ENCODE measurements at places on chromosomes 2 and 18. TPM values are rescaled to one million over a fixed set of nuclear protein-coding genes. Genes with fewer than 3 reads are reported as not detected.

- no peaks in the 10 kb centered on the region for H3K36me3 ChIP-seq
- no peak overlapping the region for H3K27ac ChIP-seq
- H3K4me1 ChIP-seq: no peaks in the 10 kb centered on the region
- H3K4me3 ChIP-seq: no peak overlapping the region
Observed at GRCh38 chr2:157748371-157749142, 119.9 kb upstream of the ACVR1C start.

DNA sequence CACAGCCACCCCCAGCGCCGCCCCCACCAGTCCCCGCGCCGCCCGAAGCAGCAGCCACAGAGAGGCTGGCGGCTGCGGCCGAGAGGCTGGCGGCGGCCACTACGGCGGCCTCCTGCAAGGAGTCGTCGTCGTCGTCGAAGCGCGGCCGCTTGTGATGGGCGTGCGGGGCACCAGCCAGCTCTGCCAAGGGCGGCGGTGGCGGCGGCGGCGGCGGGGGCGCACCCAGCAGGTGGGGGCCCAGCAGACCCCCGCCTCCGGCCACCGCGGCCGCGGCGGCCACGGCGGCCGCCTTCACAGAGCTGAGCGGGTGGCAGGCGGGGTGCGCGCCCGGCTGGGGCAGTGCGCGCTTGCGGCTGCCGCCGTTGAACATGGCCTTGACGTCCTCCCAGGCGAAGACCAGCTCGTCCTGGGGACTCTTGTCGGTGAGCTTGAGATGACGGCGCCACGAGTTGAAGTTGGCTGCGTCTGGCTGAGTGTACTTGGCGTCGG is 3.3 kb downstream of the SKOR2 start:
- H3K4me3 ChIP-seq: no peak overlapping the region
- H3K36me3 ChIP-seq: no peaks in the 10 kb centered on the region
- DNase-seq: no peak

DNA sequence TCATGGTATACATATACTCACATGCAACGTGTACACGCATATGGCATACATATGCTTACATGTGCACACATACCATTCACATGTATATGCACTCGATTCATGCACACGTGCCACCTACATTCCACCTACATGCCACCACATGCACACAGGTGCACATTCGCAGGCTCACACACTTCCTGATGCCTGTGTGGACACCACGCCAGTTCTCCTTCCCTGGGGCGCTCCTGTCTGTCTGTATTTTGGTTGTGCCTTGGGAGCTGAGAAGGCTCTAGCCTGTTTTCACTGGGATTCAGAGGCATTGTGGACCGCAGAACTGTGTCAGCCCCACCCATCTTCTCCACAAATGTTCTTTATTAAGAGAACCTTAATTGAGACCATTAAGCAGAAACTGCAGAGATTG is 96.6 kb upstream of the CTDP1 start:
- no peaks in the 10 kb centered on the region for H3K36me3 ChIP-seq
- no peak overlapping the region for H3K4me3 ChIP-seq
- no peak overlapping the region for H3K27ac ChIP-seq
- no peak for DNase-seq
- H3K4me1 ChIP-seq: no peaks in the 10 kb centered on the region
- no peaks in the 10 kb centered on the region for H3K27me3 ChIP-seq

Gene UGT1A4
- total RNA-seq: not detected

- DNase-seq: no peak
- no peaks in the 10 kb centered on the region for H3K4me1 ChIP-seq
- H3K27me3 ChIP-seq: no peaks in the 10 kb centered on the region
- no peak overlapping the region for H3K27ac ChIP-seq
Observed at GRCh38 chr2:33118651-33119050, 171.9 kb downstream of the LTBP1 start.

Gene RBBP8
- total RNA-seq: 51.9 TPM

GRCh38 chr2:65319674-65320041 is 92.0 kb downstream of the ACTR2 start:
- H3K27ac ChIP-seq: no peak overlapping the region
- no peak overlapping the region for H3K4me3 ChIP-seq

Gene ABHD3
- 53.1 TPM for total RNA-seq

Gene CLEC4F
- 0.19 TPM for total RNA-seq

DNA sequence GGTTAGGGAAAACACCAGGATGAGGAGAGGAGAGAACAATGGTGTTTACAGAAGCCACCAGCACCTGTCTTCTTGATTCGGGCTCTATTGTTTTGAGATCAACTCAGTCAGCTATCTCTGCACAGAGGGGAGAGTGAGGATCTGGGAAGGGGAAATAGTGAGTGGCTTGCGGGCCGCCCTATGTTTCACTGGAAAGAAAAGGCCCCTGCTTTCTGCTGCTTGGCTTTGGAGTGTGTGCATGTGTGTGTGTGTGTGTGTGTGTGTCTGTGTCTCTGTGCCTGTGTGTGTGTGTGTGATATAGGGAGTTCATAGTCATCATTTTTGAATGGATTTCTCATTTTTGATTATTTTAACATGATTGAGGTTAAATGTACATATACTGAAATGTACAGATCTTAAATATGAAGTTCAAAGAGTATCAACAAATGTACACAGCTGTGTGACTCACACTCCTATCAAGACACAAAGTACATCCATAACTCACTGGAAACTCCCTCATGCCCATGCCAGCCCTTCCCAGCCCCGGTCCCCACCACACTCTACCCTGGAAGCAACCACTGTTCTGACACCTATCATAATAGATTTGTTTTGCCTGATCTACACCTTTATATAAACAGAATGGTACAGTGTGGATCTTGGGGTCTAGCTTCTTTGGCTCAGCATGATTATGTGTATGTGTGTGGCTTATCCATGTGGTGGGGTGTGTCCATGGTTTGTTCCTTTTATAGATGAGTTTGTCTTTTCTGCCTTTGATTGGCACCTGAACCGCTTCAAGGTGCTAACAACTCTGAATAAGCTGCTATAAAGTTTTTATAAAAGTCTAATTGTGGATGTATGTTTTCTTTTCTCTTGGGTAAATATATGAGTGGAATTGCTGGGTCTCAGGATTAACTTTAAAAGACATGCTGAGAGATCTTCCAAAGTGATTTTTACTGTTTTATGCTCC is 258.3 kb downstream of the SETBP1 start:
- no peak overlapping the region for H3K4me3 ChIP-seq
- no peaks in the 10 kb centered on the region for H3K27me3 ChIP-seq
- H3K4me1 ChIP-seq: no peaks in the 10 kb centered on the region

DNA sequence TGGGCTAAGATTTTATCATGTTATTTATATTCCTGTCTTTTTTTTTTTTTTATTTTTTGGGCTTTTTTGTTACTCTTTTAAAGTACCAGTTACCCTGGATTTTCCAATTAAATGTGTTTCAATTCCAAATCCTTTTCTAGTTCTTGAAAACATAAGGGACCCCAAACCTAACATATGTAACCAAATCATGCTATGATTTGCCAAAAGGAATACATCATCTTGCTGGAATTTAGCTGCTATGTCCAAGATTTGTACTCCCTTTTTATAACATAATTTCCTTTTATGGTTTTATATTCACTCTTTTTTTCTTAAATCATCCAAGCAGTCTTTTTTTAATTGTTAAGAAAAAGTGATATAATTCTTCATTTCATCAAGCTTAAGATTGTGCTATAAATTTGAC is 60.9 kb upstream of the DSEL start:
- no peaks in the 10 kb centered on the region for H3K27me3 ChIP-seq
- no peaks in the 10 kb centered on the region for H3K36me3 ChIP-seq
- no peak overlapping the region for H3K27ac ChIP-seq
- H3K4me3 ChIP-seq: no peak overlapping the region
- H3K4me1 ChIP-seq: no peaks in the 10 kb centered on the region

- no peak overlapping the region for H3K27ac ChIP-seq
- no peaks in the 10 kb centered on the region for H3K36me3 ChIP-seq
- no peaks in the 10 kb centered on the region for H3K4me1 ChIP-seq
- no peak overlapping the region for H3K4me3 ChIP-seq
- no peaks in the 10 kb centered on the region for H3K27me3 ChIP-seq
Observed at GRCh38 chr18:58118536-58118935, 74.5 kb downstream of the NEDD4L start.

DNA sequence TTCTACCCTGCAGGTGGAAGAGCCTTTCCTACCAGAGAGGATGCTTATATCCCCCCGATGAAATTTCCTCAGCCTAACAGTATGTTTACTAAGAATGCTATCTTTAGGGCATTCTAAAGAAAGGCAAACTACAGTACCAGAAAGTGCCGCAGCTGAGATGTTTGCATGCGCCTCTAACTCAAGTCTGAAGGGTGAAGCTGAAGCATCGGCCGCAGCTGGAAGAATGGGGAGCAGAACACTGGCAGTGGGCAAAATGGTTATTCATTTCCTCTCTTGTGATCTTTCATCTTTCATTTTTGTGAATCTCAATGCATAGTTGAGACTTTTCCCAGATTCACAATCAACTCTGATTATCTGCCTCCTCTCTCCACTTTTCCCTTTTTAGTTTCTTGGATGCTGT is 648.2 kb upstream of the ZEB2 start:
- no peaks in the 10 kb centered on the region for H3K27me3 ChIP-seq
- no peak for DNase-seq
- no peak overlapping the region for H3K4me3 ChIP-seq

GRCh38 chr18:9673296-9674251 is 34.5 kb upstream of the RAB31 start:
- no peaks in the 10 kb centered on the region for H3K36me3 ChIP-seq
- H3K27ac ChIP-seq: no peak overlapping the region
- H3K4me3 ChIP-seq: no peak overlapping the region
- H3K4me1 ChIP-seq: no peaks in the 10 kb centered on the region
- H3K27me3 ChIP-seq: no peaks in the 10 kb centered on the region
- peak; percentile 11 for DNase-seq

DNA sequence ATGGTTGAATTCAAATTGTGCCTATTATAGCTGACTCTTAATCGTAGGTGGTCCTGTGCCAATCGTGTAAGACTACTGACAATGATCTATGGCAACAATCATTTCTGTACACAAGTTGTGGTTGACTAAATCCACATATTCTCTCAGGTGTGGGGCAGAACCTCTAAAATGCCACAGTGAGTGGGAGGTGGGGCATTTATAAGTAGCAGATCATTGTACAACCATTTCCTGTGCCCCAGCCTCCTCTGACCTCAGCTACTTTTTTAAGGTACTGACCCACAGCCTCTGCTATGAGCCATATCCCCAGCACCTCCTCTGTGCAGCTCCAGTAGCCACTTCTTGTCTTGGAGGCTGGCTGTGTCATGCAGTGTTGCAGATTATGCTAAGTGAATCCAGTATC is 48.6 kb upstream of the RAPH1 start:
- H3K27me3 ChIP-seq: no peaks in the 10 kb centered on the region
- H3K4me1 ChIP-seq: no peaks in the 10 kb centered on the region
- H3K4me3 ChIP-seq: no peak overlapping the region
- no peak overlapping the region for H3K27ac ChIP-seq
- H3K36me3 ChIP-seq: no peaks in the 10 kb centered on the region

GRCh38 chr2:111652038-111652437 is 232.0 kb downstream of the ANAPC1 start:
- H3K27me3 ChIP-seq: no peaks in the 10 kb centered on the region
- no peaks in the 10 kb centered on the region for H3K36me3 ChIP-seq
- H3K4me3 ChIP-seq: no peak overlapping the region
- DNase-seq: no peak
- no peaks in the 10 kb centered on the region for H3K4me1 ChIP-seq
- no peak overlapping the region for H3K27ac ChIP-seq

Gene CENPA
- 0.37 TPM for total RNA-seq

Gene FECH
- total RNA-seq: 11.7 TPM

DNA sequence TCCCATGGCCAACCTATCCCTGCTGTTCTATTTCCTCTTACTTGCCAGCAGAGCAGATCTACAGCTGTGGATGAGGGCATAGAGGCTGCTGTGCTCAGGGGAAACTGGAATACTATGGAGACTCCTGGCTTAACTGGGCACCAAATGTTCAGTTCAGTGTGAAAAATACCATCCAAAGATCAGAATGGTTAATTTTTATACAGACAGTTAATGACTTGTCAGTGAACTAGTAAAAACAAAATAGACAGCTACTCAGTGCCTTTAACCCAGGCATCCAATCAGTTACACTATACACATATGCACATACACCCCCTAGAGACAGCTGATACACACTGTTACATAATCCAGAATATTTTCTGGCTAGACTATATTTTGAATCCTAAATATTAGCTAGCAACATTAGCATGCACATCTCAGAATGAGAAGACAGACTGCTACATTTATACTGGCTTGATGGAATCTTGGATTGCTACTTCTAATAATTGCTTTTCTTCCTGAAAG is 59.1 kb upstream of the WIPF1 start:
- no peak overlapping the region for H3K4me3 ChIP-seq
- no peaks in the 10 kb centered on the region for H3K4me1 ChIP-seq
- DNase-seq: no peak
- no peaks in the 10 kb centered on the region for H3K27me3 ChIP-seq

- DNase-seq: no peak
- H3K4me3 ChIP-seq: no peak overlapping the region
Observed at GRCh38 chr2:65788556-65788955, 356.2 kb upstream of the SPRED2 start.

GRCh38 chr2:69933839-69934613 is 19.1 kb downstream of the MXD1 start:
- H3K4me3 ChIP-seq: no peak overlapping the region
- H3K27ac ChIP-seq: no peak overlapping the region
- peaks cover 9% of the 10 kb centered on the region for H3K4me1 ChIP-seq

DNA sequence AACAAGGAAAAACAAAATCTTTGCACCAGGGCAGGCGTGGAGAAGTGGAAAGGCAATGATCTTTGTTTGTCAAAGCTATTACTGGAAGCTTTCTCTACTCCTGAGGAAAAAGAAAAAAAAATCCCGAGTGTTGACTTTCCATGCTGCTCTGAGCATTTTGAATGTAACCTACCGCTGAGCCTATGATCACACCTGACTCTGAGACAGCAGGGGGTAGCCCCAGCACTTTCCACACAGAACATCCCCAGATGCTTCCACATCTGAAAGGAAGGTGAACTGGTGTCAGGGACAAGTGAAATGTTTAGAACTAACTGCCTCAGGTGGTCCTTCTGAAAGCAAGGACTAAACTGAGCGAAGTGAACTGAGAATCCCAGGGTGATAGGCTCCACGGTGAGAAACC is 1315.1 kb upstream of the DDX18 start:
- H3K36me3 ChIP-seq: no peaks in the 10 kb centered on the region
- H3K4me3 ChIP-seq: no peak overlapping the region
- no peaks in the 10 kb centered on the region for H3K27me3 ChIP-seq
- DNase-seq: no peak

Gene UBXN2A
- 13.5 TPM for total RNA-seq

Data from naive thymus-derived CD4-positive, alpha-beta T cell (primary cell).